ENCODE measurements at places on chromosomes 2 and 18.

DNA sequence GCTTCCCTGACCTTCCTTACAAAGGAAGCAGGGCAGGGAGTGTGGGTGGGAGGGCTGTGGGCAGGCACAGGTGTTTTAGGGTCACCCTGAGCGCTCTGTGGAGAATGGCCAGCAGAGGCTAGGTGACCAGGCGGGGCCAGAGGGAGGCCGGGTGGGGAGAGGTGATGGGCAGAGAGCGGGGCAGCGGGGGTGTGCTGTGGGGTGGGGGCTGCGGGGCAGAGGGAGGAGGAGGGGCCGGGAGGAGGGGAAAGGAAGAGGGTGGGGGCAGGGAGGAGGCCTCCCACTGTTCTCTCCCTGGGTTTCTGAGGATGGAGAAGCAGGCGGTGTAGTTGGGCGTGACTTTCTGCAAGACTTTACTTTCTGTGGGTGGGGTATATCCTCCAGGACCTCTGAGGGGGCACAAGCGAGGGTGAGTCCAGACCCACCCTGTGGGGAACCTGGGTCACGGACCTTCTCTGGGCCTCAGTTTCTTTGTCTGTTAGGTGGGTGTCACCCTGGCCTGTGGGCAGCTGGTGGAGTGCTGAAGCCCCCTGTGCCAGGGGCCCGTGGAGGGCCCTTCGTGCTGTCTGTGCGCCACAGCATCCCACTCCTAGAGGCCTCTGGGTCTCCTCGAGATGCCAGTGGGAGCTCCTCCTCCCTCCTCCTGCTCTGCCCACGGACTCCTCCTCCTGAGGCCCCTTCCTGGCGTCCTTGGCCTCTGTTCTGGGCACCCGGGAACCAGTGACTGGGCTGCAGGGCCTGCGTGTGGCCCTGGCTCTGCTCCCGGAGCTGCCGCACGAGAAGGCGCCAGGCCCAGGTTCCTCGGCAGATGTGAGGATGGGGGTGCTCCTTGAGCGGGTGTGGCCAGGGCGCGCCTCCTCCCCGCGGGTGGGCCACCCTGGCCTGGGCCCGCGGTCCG is 6.3 kb upstream of the NEU4 start:
- DNase-seq = no peak

- no peak for DNase-seq
Observed at GRCh38 chr2:179340678-179341077, 76.0 kb upstream of the SESTD1 start.

GRCh38 chr2:100404411-100404810 is 13.1 kb downstream of the CHST10 start:
- no peak for DNase-seq

DNA sequence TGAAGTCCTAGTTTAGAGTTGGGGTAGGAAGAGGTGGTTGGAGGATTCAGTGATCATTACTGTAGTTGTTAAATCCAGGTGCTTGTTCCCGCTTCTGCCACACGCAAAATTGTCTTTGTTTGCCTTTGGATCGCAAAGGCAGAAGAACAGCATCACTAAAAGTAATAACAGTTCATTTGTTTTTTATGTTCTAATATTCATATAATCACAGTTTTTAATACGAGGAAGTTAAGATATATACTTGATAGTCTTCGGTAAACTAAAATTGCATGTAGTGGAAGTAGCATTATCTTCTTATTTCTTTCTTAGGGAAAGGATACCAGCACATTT is 365 bp downstream of the NDUFB3 start:
- no peak for DNase-seq

DNA sequence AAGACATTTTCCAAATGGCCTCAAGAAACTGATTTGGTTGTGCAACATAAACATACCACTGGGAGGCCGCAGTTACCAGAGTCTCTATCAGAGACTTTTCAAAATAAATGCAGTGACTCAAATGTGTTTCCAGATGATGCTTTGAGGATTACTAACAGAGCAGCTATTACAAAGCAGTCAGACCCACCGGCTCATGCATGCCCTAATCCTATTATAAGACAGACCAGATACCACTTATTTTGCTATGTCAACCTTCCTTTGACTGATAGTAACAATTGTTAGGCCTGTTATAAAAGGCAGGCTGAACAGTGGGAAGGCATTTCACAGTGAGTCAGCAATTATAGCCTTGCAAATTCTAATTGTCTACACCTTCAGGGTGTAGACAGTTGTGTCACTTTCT is 217.7 kb downstream of the LRRTM1 start:
- DNase-seq = no peak

DNA sequence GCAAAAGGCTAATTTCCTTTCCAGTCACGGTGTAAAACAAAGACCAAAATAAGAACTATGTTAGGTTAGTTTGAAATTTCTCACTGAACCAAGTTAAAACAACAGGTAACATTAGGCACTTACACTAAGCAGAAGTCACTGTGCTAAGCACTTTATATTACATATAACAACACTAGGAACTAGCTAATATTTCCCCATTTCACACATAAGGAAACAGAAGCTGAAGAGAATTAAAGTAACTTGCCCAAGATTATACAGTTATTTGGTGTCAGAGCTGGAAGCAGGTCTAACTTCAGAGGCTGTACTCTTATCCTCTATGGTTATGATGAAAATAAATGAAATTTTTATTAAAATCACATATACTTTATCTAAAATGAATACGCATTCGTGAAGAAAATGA is 5.9 kb downstream of the ITSN2 start:
- DNase-seq = no peak

GRCh38 chr2:202113571-202114142 is 40.6 kb downstream of the KIAA2012 start:
- no peak for DNase-seq

DNA sequence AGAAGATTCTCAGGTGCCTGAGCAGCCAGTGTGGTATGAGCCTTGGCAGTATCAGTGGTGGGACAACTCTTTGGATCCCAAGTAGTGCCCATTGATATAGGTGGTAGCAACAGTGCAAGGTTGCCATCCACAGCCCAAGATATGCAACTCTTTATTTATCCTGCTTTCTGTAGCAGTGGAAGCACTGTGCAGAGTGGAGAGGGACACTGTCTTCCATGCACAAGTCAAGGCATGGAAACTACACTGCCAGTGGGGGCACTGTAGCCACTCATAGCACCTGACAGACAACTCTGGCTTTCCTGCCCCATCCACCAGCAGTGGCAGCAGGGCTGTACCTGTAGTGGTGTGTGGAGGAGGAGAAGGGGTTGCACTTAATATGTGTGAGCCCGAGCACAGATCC is 409.6 kb upstream of the TMEFF2 start:
- DNase-seq = no peak

- DNase-seq = no peak
Observed at GRCh38 chr18:63287691-63288220, 31.8 kb downstream of the BCL2 start.

- no peak for DNase-seq
Observed at GRCh38 chr2:178005756-178006155, 66.8 kb downstream of the PDE11A start.

GRCh38 chr2:212392544-212392943 is 146.1 kb downstream of the ERBB4 start:
- DNase-seq = no peak

DNA sequence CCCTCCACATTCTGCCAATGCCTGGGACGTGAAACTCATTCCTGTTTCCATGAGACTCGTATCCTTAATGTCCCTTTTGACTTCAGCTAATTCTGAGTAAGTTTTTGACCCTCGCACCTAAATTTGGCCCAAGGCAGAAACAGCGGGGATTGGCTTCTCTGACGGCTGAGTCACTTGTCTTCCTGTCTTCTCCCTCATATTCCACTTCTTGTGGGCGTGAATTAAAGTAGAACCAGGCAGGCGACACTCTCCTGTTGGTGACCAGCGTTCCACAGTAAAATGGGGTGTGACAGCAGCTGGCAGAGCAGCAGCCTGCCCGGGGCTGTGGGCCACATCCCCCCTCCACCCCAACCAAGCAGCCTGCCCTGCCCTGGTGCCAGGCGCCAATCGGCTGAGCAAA is 15.5 kb downstream of the TTC32 start:
- no peak for DNase-seq

DNA sequence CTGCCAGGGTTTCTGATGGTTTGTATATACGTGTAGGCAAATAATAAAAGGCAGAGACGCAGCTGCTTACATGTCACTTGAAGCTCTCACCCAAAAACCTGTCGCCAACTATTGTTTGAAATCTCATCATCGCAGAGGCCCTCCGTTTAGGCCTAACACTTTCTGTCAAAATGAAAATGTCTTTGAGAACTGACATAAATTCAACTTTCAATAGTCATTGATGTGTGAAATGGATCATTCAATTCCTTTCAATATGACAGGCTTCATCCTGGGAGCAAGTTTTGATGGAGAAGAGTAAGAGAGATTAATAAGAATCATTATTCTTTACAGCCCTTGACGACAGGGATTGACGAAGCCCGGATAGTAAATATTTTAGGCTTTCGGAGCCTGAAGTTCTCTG is 2.7 kb downstream of the ACTG2 start:
- no peak for DNase-seq

DNA sequence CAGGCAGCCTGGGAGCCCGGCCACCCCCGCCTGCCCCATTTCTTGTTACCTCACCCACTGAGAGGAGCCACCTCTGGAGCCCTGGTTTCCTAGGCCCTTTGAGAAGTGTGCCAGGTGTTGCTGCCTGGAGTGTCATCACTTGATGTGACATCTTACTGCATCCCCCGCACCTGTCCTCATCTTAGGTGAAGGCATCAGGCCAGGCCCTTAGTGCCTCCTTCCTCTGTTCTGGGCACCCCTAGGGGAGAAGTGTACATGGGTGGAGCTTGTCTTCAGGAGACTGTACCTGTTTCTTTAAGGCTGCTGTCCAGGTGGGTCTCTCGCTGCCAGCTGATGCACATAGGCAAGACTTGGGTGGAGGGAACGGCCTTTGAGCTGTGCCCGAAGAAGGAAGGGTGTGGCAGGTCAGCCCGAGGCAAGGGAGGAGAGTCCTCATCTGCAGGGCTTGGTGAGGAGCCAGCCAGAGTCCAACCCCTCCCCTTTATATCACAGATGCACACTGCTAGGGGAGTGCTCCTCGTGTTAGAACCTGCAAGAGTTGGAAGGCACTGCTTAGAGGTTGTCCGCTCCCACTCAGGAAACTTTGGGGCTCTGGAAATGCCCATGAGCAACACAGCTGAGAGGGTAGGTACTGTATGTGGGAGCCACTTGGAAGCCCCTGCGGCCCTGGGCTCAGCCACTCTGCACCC is 45.9 kb downstream of the NCK2 start:
- no peak for DNase-seq

DNA sequence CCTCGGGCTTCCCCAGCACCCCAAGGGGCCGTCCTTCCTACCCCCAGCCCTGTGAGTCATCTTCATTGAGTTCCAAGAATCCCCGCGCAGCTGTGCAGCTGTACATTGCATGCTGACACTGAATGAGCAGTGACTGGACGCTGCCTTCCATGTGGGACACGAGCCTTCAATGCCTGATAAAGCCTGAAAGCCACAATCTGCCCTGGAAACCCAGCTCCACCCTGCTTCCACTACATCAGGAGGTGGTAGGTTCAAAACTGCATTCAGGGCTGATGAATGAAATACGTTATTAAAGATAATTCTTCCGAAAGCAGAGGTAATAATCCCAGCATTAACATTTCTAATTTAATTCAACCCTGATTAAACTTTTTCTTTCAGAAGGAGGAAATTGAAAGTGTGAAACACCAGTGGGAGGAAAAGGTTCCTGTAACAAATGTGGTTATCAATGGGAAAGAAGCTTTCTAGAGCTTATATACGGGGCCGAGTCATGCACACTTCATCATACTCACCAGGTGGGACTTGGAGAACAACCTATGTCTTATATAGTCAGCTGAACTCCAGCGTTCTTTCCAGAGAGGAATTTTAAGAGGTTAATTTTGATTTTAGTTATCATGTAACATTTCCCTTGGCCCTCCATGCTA is 360.1 kb downstream of the LPIN1 start:
- DNase-seq = no peak

DNA sequence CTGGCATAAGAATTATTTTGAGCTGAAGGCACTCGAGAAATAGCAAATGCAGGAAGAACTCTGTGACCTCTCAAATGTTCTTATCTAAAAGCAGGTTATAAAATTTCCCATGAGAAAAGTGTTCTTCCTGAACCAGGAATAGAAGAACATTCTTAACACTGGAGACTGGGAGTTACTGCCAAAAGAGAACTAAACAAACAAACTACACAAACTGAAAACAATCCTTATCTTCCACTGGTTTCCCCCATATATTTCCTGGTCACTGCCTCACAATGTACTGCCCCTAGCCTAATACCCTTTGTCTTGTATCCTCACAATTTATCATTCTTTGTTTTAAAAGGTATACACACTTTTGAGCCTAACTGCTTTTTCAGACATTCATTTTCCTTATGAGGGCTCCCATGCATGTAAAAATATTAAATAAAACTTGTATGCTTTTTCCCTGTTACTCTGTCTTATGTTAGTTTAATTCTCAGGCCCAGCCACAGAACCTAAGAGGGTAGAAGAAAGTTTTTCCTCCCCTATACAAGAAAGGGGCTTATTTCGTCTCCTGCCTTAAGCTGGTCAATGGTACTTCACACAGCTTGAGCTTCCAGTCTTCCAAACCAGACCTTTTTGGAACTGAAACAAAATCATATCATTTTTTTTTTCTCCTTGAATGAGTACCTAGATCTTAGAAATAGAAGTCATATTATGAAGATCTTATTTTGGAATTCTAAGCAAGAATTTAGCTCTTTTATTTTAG is 110.6 kb downstream of the MSTN start:
- DNase-seq = no peak

GRCh38 chr2:3839476-3839875 is 136.1 kb downstream of the DCDC2C start:
- DNase-seq = no peak

- no peak for DNase-seq
Observed at GRCh38 chr2:202172439-202173211, 65.8 kb downstream of the SUMO1 start.

DNA sequence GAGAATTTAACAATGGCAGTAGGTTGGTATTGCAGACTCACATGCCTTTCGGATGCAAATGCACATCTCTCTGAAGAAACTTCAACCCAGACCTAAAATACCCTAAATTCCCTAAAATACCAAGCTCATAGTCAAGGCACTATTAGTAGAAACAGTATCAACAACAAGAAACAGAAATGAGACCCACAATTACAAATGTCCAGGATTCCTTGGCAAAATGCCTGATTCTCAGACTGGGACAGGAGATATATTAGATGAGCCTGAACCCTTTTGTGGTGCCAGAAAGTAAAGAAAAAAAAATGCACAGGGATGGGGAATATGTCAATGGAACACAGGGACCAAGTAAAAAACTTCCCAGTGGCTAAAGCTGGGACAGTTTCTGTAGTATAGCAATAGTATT is 77.2 kb downstream of the NAT8 start:
- DNase-seq = no peak

GRCh38 chr2:68689553-68690537 is 44.8 kb upstream of the ARHGAP25 start:
- no peak for DNase-seq

DNA sequence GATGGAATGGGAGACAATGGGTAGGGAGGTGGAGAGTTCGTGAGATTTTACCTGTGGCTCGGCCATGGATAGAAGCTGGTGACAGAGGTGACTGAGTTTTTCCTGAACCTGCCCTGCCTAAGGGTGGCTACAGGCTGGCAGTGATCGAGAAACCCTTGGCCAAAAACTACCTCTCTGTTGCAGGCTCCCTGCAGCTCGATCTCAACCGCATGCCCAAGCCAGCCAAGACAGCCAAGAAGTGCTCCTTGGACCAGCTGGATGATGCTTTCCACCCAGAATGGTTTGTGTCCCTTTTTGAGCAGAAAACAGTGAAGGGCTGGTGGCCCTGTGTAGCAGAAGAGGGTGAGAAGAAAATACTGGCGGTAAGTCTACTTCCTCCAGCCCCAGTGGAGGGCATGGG is 225.5 kb downstream of the DYSF start:
- no peak for DNase-seq

All from activated CD4-positive, alpha-beta T cell treated with anti-CD3 and anti-CD28 coated beads for 1 hour (primary cell).